ENCODE measurements at places on chromosomes 12 and 14.

- no peak for DNase-seq
These were observed 18.1 kb downstream of the WNK1 start for GRCh38 chr12:770479-770878.

DNA sequence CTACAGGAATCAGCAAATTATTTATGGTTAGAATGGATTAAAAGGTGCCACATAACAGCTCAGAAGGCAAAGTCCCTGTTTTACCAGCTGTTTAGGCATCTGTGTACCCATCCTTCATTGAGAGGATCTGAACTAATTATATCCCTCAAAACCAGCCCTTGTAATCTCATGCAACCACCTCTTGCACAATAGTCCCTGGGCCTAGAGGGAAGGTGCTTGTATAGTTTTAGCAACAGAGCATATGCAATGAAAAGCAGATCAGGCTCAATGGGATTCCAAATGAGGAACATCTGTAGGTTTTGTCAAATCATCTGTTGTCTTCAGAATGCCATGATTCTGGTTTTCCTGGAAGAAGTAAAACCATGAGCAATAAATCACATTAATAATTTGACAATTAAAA, 26.0 kb upstream of the GLIPR1L2 start:
- DNase-seq, result peak; percentile 37

DNA sequence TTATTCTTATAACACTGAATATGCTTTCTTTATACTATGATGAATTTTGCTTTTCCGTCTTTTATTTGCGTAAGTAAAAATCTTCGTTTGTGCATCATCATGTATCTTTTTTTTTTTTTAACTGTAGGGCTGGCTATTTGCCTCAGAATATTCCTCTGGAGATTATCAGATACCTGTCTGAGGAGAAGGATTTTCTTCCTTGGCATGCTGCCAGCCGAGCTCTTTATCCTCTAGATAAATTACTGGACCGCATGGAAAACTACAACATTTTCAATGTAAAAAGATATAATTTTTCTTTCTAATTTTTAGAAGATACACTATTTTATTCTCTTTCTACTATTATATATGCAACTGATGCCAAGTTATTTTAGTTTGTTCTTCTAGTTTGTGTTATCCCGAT, 346.6 kb downstream of the TRHDE start:
- no peak for DNase-seq

- DNase-seq, result no peak
These were observed 79.5 kb downstream of the IRF2BPL start for GRCh38 chr14:76948976-76949375.

DNA sequence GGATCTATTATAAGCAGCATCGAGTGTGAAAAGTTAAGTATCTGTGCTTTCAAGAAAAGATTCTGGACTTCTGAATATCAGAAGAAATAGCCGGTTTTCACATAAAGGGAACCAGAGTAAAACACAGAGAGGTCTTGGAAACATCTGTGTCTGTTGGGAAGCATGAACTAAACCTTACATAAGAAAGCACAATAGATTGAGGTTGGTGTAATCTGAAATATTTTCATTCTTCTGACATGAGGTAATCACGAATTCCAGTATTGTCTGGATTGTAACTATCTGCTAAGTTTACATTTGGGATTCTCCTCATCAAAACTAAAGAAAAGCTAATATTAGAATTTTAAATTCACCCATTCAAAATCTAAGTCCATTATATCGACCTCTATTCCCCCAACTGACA, 161.3 kb downstream of the CPNE8 start:
- no peak for DNase-seq

- peak; percentile 52 for DNase-seq
These were observed 63.1 kb downstream of the ARL6IP4 start for GRCh38 chr12:123043536-123044001.

DNA sequence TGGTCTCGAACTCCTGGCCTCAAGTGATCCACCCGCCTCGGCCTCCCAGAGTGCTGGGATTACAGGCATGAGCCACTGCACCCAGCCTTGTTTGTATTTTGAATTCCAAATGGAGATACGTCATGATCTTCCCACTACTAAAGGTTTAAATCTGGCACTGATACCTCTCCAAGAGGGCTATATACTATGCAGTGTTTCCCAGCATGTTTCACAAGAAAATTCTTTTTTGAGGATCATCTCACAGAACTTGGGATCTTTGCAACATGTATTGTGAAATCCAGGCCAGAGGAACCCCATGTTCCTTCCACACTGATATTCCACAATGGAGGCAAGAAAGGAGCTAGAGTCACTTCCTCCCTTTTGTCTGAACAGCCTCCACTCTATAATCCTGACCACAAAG, 112.7 kb downstream of the NT5DC3 start:
- DNase-seq, result no peak

DNA sequence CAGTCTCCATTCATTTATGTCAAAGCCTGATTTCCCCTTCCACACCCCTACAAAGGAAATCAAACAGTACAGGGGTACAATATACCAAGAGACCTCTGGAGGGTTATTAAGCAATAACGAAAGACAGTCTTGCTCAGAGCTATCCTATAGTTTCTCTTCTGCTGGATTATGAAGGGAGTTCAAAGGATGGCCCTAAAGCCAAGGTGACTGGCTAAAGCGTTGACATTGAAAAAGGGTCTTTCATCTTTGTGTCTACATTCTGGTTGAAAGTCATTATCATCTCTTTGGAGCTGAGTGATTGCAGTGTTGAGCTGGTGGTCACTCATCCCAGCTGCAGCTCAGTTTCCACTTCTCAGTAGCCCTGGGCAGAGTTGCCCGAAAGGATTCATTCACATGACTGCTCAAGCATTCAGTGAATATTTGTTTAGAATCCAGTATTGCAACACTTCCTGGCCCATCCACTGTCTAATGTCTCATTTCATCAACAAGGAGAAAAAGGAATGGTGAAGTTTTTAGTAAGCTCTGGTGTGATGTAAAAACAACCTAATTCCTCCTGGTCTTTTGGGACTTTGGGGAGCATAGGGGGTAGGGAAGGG, 19.2 kb upstream of the TBX5 start:
- DNase-seq, result no peak

GRCh38 chr14:51663783-51664326, 12.1 kb downstream of the FRMD6 start:
- DNase-seq, result no peak

GRCh38 chr12:91179966-91180561, 2.6 kb downstream of the DCN start:
- no peak for DNase-seq

- peak; percentile 85 for DNase-seq
These were observed 83.0 kb downstream of the LLPH start for GRCh38 chr12:66047411-66048021.

- no peak for DNase-seq
These were observed 115.8 kb downstream of the CAPZA3 start for GRCh38 chr12:18853570-18854366.

DNA sequence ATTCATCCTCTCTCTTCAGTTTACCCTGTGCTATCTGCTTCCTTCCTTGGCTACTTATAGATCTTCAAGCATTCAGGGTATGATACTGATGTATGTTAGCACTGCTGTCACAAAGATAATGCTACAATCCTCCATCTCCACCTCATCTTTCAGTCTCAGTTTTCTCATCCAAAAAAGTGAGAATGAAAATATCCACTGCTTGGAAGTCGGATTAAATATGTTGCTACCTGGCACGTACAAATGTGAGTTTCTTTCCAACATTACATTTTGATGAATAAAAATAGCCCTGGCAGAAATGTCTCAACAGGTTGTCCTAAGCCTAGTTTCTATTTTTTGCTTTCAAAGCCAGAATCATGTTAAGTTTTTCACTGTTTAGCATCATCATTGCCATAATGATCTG, 149.9 kb downstream of the PTPN11 start:
- no peak for DNase-seq

DNA sequence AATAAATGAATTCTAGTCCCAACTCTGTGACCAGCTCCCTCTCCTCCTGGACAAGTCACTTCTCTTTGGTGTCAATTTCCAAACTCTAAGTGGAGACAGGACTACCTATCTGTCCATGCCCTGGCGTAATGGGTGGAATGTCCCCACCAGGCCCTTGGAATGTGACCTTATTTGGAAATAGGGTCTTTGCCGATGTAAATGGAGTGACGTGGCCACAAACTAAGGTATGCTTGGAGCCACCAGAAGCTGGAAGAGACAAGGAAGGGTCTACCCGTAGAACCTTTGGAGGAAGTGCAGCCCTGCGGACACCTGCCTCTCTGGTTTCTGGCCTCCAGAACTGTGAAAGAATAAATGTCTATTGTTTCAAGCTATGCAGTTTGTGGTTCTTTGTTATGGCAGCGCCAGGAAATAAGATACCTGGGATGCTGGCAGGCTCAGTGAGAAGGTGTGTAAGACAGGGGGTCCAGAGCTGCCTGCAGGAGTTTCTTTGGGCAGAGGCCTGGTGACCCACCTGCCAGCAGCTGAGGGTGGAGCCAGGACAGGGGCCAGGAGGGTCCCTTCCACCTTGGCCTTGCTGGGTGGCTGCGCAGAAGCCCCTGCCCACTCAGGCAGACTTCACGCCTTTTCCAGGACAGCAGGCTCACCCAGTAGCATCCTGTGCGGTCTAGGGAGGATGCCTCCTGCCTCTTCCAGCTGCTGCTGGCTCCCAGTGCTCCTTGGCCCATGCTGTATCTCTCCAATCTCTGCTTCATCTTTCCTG, 45.8 kb downstream of the ARL6IP4 start:
- no peak for DNase-seq

DNA sequence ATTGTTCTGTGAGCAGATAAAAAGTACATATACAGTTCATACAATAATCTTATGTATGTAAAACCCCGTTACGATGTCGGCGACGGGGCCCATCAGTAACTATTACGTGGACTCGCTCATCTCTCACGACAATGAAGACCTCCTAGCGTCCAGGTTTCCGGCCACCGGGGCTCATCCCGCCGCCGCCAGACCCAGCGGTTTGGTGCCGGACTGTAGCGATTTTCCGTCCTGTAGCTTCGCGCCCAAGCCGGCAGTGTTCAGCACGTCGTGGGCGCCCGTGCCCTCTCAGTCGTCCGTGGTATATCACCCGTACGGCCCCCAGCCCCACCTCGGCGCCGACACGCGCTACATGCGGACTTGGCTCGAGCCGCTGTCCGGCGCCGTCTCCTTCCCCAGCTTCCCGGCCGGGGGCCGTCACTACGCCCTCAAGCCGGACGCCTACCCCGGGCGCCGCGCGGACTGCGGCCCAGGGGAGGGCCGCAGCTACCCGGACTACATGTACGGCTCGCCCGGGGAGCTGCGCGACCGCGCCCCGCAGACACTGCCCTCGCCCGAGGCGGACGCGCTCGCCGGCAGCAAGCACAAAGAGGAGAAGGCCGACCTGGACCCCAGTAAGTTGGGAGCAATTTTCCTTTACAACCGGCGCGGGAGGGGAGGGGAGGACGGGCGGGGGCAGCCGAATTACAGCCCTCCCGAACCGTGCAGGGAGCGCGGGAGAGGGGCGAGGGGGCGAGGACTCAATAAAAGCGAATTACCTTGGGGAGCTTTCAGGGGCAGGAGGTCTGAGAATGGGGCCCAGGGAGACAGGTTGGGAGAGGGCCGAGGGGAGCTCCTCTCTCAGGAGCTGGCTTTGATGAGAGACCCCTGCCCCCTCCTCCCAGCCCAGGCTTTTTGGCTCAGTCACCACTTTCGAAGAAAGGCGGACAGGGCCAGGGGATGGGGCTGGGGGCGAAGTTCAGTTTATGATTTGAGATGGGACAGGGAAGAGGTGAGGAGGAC, at the start of gene HOXC9:
Gene HOXC9 (plus strand): TSS at position 46 of the 999 bp plus-strand sequence. CDS start 28 bp downstream, at position 74.
- no peak for DNase-seq

DNA sequence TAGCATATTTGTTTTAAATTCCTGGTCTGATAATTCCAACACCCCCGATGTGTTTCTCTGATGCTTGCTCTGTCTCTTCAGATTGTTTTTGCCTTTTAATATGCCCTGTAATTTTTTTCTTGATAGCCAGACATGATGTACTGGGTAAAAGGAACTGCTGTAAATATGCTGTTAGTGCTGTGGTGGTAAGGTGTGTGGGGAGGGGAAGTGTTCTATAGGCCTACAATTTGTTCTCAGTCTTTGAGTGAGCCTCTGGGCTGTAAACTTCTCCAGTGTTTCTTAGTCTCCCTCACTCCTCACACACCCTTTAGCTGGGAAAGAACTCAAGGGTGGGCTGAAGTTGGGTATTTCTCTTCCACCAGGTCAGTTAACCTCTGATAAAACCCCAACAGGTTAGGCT, 147.0 kb upstream of the OR4E1 start:
- DNase-seq, result no peak

- DNase-seq, result peak; percentile 36
These were observed 4.9 kb downstream of the GMFB start for GRCh38 chr14:54483846-54484245.

- DNase-seq, result no peak
These were observed 136.2 kb downstream of the ANO6 start for GRCh38 chr12:45351921-45352670.

GRCh38 chr12:73341559-73342247, 1069.5 kb downstream of the TRHDE start:
- DNase-seq, result no peak

GRCh38 chr12:13451776-13452175, 255.2 kb downstream of the EMP1 start:
- DNase-seq, result no peak

DNA sequence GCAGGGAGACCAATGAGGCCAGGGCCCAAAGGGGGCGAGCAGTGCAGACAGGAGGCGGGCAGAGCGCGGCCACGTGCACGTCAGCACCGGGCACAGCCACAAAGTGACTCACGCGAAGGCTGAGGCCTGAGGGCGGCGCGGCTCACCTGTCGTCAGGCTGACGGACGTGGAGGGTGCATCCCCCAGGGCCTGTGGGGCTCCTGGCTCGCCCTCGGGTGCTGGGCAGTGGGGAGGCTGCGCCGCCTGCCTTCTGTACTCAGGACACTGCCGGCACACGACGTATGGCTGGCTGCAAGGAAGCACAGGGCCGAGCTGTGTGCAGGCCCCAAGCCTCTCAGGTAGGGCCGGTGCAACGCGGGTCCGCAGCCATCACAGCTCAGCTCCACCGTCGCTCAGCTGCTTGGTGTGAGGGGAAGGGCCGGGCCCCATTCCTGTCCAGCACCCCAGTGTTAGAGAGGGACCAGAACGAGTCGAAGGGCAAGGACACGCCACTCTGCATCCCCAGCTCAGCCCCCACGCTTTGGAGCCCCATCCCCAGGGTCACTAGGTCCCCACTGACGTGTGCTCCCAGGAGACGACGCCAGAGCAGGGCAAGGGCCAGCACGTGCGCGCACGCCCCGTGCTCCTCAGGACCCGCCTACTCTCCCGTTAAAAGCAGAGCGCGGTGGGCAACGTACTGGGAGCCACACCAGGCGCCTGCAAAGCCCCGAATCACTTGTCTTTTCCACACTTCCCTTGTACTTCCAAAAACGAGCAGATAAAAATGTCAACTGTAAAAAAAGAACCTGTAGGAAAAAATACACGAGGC, 24.8 kb upstream of the GOLGA3 start:
- DNase-seq, result no peak
